ENCODE measurements at places on chromosomes 1 and 21. TPM values are rescaled to one million over a fixed set of nuclear protein-coding genes. Genes with fewer than 3 reads are reported as not detected.

The GREM2 gene
- total RNA-seq = 6.8 TPM

The BCAS2 gene
- total RNA-seq = 41.9 TPM

The YTHDF2 gene
- 45.8 TPM for total RNA-seq

The TMPRSS2 gene
- total RNA-seq = not detected

The XCL1 gene
- not detected for total RNA-seq

The FGR gene
- total RNA-seq = not detected

The TSHB gene
- not detected for total RNA-seq

The KCNA2 gene
- total RNA-seq = not detected

All from aortic smooth muscle cell (primary cell).